ENCODE measurements at places on chromosomes 16 and 17. TPM values are rescaled to one million over a fixed set of nuclear protein-coding genes. Genes with fewer than 3 reads are reported as not detected.

ITGB4 gene
- 10.6 TPM for total RNA-seq

GRN gene
- 185 TPM for total RNA-seq

GRCh38 chr16:55775857-55776256 is 57.0 kb downstream of the CES1 start:
- H3K27me3 ChIP-seq: no peaks in the 10 kb centered on the region
- H3K4me1 ChIP-seq: no peaks in the 10 kb centered on the region
- H3K4me3 ChIP-seq: no peak overlapping the region

DNA sequence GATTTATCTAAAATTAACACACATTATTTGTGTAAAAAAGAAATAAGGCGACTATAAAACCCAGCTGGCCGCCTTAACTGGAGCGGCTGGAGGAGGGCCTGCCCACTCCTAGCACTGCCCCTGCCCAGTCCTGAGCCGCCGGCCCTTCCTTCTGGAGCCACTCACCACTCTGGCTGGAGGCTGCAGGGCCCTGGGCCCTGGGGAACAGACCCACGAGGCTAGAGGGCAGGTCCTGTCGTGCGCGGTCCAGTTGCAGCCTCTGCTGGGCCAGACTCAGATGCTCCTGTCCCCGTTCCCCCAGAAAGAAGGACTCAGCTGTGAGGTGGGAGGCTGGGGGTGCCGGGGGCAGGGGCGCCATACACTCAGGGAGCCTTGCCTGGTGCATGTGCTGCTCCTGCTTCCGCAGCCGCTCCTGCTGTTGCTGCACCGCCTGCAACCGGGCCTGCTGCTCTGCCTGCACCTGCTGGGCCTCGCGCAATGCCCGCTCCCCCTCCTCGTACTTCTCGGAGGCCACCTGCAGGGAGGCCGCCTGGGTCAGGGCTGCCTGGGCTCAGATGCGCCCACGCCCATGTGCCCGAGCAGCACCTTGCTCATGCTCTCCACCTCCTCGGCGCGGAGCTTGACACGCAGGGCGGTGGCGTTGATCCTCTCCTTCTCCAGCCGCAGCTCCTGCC is 9.0 kb upstream of the MRPL38 start:
- H3K27me3 ChIP-seq: no peaks in the 10 kb centered on the region
- H3K27ac ChIP-seq: no peak overlapping the region
- H3K4me3 ChIP-seq: no peak overlapping the region
- peaks cover 6% of the 10 kb centered on the region for H3K36me3 ChIP-seq

DNA sequence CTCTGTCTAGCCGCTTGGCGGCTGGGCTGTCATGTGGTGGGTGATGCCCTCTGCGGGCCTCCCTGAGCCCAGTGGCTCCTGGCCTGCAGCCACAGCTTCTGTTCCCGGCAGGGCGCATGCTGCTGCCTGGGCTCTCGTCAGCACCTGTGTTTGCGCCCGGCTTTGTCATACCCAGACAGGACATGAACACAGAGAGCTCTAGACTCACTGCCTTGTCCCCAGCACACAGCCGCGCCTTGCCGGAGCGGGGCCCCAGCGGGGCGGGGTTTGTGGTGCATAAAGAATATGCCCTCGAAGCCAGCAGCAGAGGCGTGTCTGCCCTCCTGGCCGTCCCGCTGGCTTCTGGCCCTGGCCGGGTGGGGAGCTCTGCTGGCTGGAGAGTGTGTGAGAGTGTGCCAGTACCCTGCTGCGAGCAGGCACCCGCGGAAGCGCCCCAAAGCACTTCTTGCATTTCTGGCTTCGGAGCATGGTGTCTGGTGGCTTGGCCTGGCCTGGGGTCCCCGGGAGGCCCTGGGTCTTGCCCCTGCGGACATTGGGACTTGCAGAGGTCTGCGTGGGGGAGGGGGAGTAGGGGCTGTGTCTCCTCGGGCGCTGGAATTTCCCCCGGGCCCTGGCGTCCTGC is 14.4 kb downstream of the ASPSCR1 start:
- peaks cover under 1% of the 10 kb centered on the region for H3K36me3 ChIP-seq
- 0 out of 2 replicates have a peak overlapping the region, but pooled peaks have one; percentile 41 for H3K27ac ChIP-seq
- DNase-seq: peak; percentile 52
- H3K27me3 ChIP-seq: no peaks in the 10 kb centered on the region

DPEP2NB gene
- not detected for total RNA-seq

- peak; percentile 36 for DNase-seq
- peaks cover 14% of the 10 kb centered on the region for H3K27me3 ChIP-seq
- no peak overlapping the region for H3K4me3 ChIP-seq
Observed at GRCh38 chr16:78796221-78796866, 696.9 kb downstream of the WWOX start.

SPEM1 gene
- total RNA-seq: 0.18 TPM

DNA sequence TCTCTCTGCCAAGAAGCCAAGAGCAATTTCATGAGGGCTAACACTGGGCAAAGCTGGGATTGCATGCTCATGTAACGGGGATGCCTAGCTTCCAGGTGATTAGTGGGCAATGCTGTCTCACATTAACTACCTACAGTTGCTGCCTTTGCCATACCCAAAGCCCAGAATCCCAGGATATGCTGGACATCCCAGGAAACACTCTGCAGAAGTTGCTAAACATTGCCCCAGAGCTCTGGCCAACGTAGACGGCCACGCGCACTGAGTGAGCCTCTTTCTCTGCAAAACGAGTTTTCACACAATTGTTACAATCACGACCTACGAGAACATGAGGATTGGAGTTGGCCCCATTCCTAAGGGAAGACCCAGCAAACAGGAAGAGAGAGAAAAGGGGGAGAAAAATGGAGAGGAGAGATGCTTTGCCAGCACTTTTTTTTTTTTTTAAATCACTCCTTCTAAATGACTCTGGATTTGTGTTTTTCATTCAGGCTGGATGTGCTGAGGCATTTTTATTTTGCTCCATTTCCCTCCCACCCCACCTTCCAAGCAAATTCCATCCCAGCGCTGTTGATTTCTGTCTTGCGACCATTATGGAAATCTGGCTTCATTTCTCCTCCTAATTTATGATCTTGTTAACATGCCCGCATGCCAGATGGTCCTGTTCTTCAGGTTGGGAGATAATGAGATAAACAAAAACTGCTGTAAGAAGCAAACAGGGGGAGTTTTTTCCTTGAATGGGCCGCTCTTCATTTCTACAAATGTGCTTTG is 112.8 kb upstream of the DNAH9 start:
- H3K27me3 ChIP-seq: peaks cover 13% of the 10 kb centered on the region
- peaks cover 4% of the 10 kb centered on the region for H3K4me1 ChIP-seq
- no peak for DNase-seq
- H3K4me3 ChIP-seq: no peak overlapping the region
- no peak overlapping the region for H3K27ac ChIP-seq
- H3K36me3 ChIP-seq: peaks cover 60% of the 10 kb centered on the region

NECAB2 gene
- total RNA-seq: 4.4 TPM

DNA sequence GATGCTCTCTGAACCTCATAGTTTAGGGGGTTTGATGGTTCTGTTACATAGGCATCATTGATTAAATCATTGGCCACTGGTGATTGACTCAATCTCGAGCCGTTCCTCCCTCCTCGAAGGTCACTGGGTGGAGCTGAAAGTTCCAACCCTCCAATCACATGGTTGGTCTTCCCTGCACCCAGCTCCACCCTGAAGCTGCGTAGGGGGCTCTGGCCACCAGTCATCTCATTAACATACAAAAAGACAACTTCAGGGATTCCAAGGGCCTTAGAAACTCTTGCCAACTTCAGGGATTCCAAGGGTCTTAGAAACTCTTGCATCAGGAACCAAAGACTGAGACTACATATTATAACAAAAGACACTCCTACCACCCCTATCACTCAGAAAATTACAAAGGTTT is 306.5 kb upstream of the TNRC6C start:
- H3K36me3 ChIP-seq: peaks cover 13% of the 10 kb centered on the region
- peaks cover 24% of the 10 kb centered on the region for H3K4me1 ChIP-seq
- H3K27ac ChIP-seq: no peak overlapping the region
- no peak overlapping the region for H3K4me3 ChIP-seq
- no peak for DNase-seq
- H3K27me3 ChIP-seq: no peaks in the 10 kb centered on the region

DNA sequence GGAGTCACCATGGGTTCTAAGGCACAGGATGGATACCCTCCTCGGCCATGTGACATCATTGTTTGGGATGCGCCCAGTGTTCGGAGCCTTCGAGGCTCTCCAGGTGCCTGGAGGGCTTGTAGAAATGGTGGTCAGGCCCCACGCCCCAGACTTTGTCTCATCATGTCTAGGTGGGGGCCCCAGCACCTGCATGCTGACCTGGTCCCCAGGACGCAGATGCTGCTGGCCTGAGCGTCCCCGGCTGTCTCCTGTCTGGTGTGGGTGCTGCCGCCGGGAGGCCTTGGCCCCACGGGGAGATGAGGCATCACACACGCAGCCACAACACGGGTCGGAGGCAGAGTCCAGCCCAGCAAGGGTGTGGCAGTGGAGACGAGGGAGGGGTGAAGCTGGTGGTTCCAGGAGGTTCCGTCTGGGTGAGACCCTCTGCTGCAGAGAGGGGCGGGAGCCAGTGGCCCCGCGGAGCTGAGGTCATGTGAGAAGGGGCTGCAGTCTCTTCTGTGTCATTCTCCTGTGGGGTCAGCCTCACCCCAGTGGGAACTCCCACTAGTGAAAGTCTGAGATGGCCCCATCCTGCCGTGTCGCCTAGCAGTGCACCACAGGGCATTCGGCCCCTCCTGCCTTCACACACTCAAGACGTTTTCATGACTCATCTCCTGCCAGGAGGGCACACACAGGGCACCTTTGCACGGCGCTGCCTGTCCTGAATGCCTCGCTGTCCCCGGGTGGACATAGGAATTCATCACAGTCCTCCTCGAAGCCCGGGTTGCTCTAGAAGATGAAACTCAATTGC is 46.6 kb downstream of the JPH3 start:
- DNase-seq: no peak
- peaks cover 12% of the 10 kb centered on the region for H3K36me3 ChIP-seq
- H3K27ac ChIP-seq: no peak overlapping the region

CCL13 gene
- not detected for total RNA-seq

ACSM2A gene
- not detected for total RNA-seq

DNA sequence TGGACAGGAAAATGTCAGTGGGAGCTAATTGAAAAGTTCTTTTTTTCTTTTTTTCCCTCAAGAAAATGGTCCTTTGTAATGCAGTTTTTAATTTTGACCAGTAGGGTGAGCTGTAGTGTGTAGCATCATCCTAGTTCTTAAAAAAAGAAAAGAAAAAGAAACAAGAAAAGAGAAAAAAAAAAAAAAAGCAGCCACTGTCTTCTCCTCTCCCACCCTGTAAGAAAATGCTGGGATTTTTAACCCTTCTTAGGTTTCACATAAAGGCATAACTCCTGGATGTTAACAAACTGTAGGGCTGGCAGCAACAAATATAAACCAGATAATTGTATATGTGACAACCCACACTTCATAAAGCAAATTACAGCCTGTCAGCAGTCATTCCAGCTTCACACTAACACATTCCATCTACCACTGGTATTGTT is 78.1 kb downstream of the SKAP1 start:
- no peak overlapping the region for H3K27ac ChIP-seq
- H3K27me3 ChIP-seq: peaks cover 26% of the 10 kb centered on the region
- H3K4me3 ChIP-seq: no peak overlapping the region
- H3K36me3 ChIP-seq: no peaks in the 10 kb centered on the region

KCTD19 gene
- 1.1 TPM for total RNA-seq

CES3 gene
- total RNA-seq: 3.3 TPM

GRCh38 chr17:8522577-8522976 is 86.9 kb downstream of the NDEL1 start:
- H3K4me1 ChIP-seq: no peaks in the 10 kb centered on the region
- H3K27ac ChIP-seq: no peak overlapping the region
- DNase-seq: no peak
- H3K27me3 ChIP-seq: no peaks in the 10 kb centered on the region
- H3K36me3 ChIP-seq: peaks cover 52% of the 10 kb centered on the region
- no peak overlapping the region for H3K4me3 ChIP-seq

TBC1D3H gene
- not detected for total RNA-seq

DNA sequence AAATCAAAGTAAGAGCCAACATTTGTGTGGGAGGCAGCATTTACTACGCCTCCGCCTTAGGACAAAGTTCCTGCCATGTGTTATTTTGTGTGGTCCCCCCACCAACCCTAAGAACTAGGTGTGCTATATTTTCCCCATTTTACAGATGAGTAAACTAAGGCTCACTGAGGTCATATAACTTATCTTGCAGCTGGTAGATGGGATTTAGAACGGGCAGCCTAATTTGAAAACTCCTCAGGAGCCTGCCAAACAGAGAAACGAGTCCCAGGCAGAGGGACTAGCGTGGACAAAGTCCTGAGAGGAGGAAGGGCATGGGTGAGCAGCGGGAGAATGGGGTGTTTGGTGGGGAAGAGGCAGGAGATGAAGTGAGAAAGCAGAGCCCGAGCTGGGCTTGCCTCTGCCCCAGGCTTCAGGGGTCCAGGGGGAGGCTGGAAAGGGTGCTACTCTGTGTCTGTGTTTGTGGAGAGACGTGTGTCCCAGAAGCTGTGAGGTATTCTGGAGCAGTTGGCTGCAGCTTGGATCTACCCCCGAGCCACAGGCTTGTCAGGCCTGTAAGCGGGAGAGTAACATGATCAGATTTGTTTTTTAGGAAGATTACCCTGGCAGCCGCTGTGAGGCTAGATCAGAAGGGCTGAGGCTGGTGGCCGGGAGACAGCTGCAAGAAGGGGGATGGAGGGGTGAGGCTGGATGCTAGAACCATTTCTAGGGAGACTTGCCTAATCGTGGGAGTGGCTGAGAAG is 5.0 kb downstream of the MLLT6 start:
- H3K4me1 ChIP-seq: peaks cover 50% of the 10 kb centered on the region
- peaks cover 42% of the 10 kb centered on the region for H3K27me3 ChIP-seq
- no peak overlapping the region for H3K27ac ChIP-seq
- 0 out of 2 replicates have a peak, but pooled peaks cover 3% of the 10 kb centered on the region for H3K36me3 ChIP-seq
- DNase-seq: no peak
- H3K4me3 ChIP-seq: no peak overlapping the region

DNA sequence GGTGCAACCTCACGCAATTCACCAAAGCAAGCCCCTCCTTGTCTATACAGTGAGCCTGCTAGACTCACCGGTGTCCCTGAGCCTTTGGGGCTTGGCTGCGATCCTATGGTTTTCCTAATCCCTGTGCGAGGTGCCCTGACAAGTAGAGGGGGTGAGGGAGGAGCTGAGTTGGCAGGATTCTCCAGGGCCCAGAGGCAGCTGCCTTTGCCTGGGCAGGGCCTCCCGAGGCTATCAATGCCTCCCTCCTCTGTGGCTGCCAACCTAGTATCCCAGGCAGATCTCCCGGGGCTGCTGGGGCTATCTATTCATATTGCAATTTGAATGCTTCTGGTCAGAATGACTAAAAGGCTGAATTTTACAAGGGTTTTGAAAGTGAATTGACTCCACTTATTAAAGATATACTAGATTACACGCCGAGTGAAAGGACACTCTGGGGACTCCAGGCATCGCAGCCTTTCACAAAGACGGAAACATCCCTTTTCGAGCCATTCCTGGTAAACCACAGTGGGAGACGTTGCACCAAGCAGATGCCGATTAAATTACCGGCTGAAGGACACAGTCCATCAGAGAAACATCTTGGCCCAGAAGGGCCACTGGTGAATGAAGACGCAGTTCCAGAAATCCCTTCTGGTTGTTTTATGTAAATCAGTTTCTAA is 11.3 kb upstream of the PITPNM3 start:
- no peak for DNase-seq
- peaks cover 20% of the 10 kb centered on the region for H3K4me1 ChIP-seq
- H3K4me3 ChIP-seq: no peak overlapping the region
- peak overlapping the region; percentile 89 for H3K27ac ChIP-seq
- no peaks in the 10 kb centered on the region for H3K27me3 ChIP-seq
- no peaks in the 10 kb centered on the region for H3K36me3 ChIP-seq

GRCh38 chr17:21676281-21677111 is 15.8 kb upstream of the KCNJ18 start:
- no peak overlapping the region for H3K4me3 ChIP-seq
- no peak overlapping the region for H3K27ac ChIP-seq
- H3K4me1 ChIP-seq: 0 out of 2 replicates have a peak, but pooled peaks cover 1% of the 10 kb centered on the region
- DNase-seq: no peak
- H3K27me3 ChIP-seq: peaks cover 54% of the 10 kb centered on the region

DLX3 gene
- total RNA-seq: 0.44 TPM

Measured in WTC11 (cell line).